Activated T-helper 2 cell treated with anti-CD3 and anti-CD28 coated beads, Interferon-gamma antibody, Interleukin-2, Interleukin-4, amounts not matched to agents 10 μg/mL and 5 μg/mL and 100 μg/mL, durations not matched to agents 14 hours and 24 hours and 36 hours (primary cell): ENCODE measurements at places on chromosomes 13 and 19.

DNA sequence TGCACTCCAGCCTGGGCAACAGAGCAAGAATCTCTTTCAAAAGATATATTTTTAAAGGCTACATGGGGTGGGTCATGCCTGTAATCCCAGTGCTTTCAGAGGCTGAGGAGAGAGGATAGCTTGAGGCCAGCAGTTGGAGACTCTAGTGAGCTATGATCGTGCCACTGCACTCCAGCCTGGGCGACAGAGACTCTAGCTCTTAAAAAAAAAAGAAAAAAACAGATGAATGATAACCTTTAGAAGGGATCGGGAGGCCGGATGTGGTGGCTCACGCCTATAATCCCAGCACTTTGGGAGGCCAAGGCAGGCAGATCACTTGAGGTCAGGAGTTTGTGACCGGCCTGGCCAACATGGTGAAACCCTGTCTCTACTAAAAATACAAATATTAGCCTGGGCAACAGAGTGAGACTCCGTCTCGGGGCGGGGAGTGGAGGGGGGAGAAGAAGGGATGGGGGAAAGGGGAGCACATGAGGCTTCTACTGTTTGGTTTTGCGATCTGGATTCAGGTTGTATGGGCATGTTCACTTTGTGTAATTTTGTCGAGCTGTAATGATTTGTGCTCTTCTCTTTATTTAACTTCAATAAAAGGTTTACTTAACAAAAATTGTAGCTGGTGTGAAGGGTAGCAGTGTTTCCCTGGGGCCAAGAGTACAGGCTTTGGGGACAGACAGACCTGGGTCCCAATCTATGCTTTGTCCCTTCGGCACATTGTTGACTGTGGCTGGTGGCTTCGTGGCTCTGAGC lies 1.1 kb upstream of the PSMC4 start:
- DNase-seq: no peak

DNA sequence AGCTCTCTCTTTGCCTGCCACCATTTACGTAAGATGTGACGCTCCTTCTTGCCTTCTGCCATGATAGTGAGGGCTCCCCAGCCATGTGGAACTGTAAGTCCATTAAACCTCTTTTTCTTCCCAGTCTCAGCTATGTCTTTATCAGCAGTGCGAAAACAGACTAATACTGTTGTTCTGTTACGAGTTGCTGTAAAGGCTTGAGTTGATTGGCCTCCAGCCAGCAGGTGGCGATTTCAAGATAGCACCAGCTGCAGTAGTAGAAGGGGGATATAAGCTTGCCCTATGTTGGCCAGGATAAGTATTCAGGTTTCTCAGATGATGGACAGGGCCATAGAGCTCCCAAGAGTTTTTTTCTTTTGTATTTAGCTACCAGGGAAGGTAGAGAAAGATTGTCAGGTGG lies 385.5 kb downstream of the MZT1 start:
- DNase-seq: no peak

DNA sequence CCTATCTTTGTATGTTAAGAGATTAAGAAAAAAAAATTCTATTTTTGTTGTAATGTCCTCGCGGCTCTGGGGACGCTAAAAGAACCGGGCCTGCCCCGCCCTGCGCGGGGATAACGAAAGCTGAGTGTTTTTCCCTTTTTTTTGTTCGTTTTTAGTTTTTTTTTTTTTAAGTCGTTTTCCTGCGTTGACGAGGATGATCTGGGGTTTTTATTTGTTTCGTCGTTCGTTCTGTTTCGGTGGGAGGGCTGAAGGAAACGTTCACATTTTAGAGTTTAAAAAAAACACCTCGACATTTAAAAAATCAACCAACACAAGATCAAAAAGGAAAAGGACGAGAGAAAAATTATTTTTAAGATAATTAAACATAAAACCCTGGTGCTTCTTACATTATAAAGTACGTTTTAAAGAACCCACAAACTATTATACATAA lies 5.6 kb downstream of the LYL1 start:
- DNase-seq: no peak

DNA sequence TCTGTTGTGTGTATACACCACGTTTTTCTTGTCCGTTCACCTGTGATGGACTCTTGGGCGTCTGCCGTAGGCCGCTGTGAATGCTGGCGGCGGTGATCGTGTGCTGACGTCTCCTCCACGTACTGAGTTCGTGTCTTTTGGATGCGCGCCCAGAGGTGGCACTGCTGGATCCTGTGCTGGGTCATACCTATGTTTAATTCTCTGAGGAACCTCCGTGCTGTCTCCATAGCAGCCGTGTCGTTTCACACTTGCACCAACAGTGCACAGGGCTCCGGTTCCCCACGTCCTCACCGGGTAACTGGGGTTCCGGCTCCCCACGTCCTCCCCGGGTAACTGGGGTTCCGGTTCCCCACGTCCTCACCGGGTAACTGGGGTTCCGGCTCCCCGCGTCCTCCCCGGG lies 56.2 kb downstream of the ATP11A start:
- no peak for DNase-seq

GRCh38 chr19:33207903-33208302 lies 13.8 kb downstream of the LRP3 start:
- no peak for DNase-seq

DNA sequence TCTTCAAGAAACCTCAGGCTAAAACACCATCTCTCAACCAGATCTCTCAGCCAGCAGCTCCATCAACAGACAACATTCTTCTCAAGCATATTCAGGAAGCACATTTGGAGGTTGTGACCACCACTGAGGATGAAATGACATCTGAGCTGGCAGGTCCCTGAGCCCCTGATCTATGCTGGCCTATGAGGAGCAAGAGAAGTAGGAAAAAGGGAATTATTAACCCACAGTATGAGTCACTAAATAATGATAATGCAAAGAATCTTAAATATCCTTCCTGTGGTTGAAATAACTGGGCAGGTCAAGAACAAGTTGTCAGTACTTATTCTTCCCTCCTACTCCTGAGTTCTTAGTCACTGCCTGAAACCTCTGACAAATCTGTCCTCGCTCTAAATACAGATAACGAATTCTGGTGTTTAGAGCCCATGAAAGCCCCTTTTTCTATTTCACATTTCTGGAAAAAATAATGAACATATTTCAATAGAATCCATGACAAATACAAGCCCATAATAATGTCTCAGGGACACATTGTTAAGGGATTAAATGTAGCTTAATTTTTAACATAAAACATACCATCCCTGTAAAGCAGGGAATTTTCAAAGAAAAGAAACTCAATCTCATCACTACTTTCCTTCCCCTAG lies 225.8 kb upstream of the IRS2 start:
- DNase-seq: no peak

- no peak for DNase-seq
Observed at GRCh38 chr19:58353717-58354477, 605 bp upstream of the A1BG start.

DNA sequence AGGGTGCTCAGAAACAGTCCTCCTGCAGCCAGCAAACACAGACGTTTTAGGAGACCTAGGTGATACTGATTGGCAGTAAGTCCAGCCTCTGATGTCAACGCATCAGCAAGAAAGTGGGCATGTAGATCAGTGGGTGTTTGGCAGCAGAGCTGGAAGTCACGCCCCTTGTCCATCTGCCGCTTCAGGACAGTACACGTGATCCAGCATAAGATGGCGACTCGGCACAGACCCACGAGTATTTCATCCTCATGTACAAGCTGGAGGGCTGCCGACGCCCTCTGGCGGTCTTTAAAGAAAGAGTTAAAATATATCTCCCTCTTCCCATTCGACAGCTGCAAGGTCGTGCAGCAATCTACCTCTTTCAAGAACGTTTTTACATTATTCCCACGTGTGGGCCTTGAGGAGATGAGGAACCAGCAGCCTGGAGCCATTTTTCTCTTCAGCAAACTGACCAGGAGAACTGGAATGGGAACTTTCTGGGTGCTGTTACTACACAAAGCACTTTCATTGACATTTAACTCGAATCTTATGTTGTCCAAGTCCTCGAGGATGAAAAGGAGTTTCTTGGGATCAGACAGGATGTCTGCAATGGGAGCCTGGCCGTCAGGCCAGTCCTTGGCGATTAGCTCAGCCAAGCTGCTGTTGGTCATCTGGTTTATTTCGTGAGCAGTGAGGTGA lies 22.3 kb downstream of the NLRP11 start:
- no peak for DNase-seq

GRCh38 chr13:94758436-94758960 lies 46.2 kb upstream of the SOX21 start:
- no peak for DNase-seq

GRCh38 chr13:76717092-76717491 lies 169.1 kb downstream of the KCTD12 start:
- DNase-seq: no peak
